ENCODE measurements at places on chromosomes 11 and 22.

DNA sequence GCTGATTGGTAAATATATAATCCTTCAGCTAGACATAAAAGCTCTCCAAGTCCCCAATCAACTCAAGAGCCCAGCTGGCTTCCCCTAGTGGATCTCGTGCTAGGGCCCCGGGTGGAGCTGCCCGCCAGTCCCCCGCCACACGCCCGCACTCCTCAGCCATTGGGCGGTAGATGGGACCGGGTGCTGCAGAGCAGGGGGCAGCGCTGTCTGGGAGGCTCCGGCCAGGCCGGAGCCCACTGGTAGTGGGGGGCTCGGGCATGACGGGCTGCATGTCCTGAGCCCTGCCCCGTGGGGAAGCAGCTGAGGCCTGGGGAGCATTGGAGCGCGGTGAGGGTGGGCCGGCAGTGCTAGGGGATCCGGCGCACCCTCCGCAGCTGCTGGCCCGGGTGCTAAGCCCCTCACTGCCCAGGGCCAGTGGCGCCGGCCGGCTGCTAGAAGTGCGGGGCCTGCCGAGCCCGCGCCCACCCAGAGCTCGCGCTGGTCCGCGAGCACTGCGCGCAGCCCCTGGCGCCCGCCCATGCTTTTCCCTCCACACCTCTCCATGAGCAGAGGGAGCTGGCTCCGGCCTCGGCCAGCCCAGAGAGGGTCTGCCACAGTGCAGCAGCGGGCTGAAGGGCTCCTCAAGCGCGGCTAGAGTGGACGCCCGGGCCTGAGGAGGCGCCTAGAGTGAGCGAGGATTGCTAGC lies 1680.6 kb upstream of the RAG2 start:
- DNase-seq = no peak

DNA sequence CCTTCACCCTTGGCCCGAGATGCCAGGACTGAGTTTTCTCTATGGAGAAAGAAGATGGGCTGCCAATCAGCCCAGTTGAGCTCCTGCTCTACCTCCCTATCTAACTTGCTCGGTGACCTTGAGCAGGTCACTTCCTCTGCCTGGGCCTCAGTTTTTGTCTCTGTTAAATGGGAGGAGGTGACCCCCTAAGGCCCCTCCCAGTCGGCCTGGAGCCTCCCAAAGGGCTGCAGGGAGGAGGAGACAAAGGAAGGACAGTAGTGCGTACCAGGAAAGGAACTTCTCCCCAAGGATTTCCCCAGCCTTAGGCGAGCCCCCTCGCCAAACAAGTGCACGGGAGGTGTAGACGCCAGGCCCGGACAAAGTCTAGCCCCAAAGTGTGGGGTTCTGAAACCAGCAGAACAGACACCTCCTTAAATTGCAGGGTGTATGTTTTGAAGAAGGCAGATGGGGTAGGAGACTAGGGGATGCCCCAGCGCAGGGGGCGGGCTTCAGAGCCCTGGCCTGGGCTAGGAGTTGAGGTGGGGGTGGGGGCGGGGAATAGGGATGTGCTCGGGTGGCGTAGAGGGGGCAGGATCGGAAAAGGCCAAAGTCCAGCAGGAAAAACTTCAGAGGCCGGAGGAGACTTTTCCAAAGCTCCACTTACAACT lies 1.0 kb downstream of the CBX7 start:
- DNase-seq = no peak

DNA sequence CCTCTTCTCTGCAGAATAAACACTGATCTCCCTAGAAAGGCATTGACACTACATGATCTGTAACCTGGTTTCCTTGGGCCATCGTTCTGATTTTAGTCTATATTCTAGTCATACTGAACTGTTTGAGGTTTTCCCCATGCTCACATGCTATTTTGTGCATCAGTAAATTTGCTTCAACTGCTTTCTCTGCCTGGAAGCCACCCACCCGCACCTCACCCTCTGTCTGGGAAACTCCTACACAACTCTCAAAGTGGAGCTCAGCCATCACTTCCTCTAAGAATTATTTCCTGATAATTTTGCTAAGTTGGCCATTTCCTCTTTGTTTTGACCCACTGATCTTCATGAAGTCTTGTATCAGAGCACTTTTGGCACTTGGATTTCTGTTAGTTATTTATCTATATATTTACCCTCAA lies 36.1 kb downstream of the MMP20 start:
- no peak for DNase-seq

DNA sequence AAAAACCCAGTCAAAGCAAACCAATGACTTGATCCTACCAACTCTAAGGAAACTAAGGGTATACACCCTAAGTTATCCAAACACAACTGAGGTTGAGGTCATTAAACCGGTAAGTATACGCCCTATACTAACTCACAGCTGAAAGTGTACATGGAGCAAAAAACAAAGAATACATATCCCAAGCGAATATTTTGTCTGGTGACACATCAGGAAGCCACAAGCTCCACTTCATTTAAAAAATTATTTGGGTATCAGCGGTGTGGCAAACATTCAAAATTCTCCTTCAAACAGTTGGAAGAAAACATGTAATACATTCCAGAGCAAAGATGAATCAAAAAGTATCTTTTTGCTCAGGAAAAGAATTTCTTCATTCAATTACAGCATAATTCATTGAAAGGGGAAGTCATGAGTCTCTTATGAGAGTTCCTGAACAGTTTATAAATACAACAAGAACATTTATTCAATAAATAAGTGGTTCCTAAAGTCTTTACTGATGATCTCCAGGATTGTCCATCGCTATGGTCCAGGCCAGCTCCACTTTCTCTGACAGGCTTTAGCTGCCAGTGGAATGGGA lies 4.5 kb upstream of the JAML start:
- no peak for DNase-seq

DNA sequence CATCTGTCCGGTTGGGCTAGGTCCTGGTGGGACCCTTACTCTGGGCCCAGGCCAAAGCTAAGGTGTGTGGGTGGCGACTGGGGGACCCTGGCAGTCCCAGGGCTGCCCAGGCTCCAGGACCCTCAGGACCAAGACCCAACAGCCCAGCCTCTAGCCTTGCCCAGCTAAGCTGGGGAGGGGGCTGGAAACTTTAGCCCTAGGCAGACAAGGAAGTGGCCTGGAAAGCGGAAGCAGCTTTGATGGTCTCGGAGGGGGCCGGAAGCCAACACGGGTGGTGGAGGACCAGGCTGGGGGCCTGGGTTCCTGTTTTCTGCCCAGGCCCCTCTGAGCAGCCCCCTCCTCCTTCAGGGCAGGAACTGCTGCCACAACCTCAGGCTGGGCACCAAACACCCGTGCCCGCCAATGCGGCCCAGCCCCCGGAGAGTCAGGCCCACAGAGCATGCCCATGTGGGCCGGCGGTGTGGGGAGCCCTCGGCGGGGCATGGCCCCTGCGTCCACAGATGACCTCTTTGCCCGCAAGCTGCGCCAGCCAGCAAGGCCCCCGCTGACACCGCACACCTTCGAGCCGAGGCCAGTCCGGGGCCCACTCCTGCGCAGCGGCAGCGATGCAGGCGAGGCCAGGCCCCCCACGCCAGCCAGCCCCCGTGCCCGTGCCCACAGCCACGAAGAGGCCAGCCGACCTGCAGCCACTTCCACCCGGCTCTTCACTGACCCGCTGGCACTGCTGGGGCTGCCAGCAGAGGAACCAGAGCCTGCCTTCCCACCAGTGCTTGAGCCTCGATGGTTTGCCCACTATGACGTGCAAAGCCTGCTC lies 2.8 kb downstream of the SIPA1 start:
- no peak for DNase-seq

DNA sequence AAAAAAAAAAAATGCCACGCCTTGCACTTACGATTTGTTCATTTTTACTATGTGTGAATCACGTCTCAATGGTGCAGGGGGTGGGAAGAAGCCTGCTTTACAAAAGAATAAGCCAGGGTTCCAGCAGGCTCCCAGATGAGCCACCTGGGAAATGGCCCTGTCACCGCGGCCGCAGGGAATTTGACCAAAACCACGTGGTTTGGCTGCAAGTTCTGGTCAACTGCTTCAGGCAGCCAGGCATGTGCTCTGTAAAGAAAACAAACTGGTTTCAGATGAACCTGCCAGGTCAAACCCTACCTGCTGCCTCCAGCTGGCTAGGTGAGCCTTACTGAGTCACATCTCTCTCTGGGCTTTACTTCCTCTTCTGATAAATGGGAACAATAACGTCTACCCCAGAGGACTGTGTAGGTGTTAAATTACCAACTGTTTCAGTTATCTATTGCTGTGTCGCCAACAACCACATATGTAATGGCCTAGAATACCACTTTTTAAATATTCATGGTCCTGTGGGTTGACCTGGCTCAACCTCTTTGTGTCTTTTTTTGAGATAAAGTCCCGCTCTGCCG lies 30.5 kb upstream of the GCAT start:
- DNase-seq = no peak

GRCh38 chr11:12239804-12240371 lies 129.5 kb downstream of the MICAL2 start:
- DNase-seq = no peak

All from NCI-H748 treated with DMSO at 0.1 percent for 48 hours (cell line).